ENCODE measurements at places on chromosomes 2 and 18.
A peak's percentile ranks its signal among the peaks of the same experiment; 100 is the strongest.

DNA sequence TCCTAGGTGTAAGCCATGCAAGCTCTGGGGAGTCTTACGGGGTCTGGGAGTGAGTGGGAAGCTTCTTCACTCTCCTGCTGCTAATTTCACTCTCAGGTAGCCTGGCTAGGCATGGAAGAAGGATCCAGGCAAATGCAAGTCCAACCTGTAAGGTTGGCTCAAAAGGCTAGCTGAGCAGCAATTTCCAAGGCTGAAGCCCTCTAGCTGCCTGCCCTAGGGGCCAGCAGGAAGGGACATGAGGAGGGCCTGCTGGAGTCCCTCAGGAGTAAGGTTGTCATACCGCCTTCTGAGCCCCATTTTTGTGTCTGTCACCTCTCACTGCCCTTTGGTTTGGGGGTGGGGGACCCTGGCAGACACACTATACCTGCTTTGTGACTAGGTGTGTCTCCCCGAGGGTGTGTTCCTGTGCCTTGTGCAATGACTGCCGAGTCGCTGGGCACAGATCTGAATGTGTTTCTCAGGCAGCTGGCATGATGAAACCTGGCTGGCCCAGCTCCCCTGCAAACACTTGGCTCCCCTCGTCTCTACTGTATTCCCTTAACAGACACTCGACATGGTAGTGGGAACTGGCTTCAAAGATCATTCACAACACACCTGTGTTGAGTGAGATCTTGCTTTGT is 123.9 kb upstream of the FAM136A start:
- H3K27ac ChIP-seq = no peak overlapping the region

DNA sequence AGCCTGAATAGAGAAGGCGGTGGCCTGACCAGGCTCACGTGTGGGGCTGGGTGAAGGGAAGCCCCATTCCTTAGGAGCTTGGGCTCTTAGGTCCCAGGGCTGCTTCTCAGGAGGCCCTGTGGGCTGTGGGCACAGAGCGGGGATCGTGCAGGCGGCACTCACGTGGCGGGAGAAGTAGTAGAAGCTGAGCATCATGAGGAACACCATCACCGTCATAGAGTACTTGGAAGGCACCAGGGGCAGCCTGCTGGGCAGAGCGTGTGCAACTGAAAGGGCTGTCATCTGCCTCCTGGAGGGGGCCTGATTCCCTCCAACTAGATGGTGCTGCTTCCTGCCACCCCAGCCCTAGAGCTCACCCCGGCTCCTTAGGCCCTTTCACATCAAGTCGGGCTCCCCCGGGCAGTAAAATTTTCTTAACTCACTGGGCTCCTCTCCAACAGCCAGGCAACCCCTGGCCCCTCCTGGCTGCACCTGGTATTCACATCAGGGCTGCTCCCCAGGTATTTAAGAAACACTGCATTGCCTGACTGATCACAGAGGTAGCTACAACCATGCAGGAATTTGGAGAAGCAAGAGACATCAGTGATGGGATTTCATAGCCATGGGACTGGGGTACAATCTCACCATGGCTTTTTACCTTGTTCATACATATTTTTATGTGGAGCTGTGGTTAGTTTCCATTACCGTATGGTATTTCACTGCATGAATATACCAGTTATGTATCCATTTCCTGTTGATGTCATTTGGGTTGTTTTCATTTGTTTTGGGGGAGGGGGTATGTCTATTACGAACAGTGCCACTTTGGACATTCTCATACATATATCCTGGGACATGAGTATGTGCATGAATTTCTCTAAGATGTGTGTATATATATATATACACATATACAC is 32.9 kb downstream of the CENPO start:
- DNase-seq = no peak
- H3K27me3 ChIP-seq = no peaks in the 10 kb centered on the region
- no peaks in the 10 kb centered on the region for H3K36me3 ChIP-seq
- H3K27ac ChIP-seq = no peak overlapping the region

DNA sequence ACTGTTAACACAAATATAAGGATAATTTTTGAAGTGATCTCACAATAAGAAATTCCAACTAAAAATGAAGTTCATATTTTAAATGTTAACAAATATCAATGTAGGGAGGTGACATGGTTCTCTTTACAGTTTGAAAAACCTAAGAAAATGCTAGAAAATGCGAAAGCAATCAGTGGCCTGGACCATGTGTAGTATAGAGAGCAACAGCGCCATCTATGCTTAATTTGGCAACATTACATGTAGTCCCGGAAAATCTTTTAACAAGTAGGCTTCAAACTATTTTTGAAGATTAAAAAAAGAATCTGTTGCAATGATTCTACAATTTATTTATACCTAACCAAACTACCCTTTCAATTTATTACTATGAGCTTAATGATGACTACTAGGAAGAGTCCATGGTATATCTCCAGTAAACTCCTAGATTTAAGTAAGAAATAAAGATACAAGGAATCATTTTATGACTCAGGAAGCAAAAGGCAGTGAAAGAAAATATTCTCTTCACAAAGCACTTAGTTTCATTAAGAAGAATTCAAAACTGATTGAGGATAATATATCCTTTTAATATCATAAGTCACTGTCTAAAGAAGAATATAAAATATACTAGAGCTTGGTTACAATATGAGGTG is 33.3 kb downstream of the NDUFA10 start:
- no peaks in the 10 kb centered on the region for H3K4me1 ChIP-seq
- H3K27me3 ChIP-seq = no peaks in the 10 kb centered on the region
- DNase-seq = peak; percentile 13
- no peak overlapping the region for H3K27ac ChIP-seq

GRCh38 chr18:46756559-46757201 is at the start of gene ST8SIA5:
Gene ST8SIA5, minus strand, starts transcription at chr18:46757053. Its CDS starts 545 bp downstream, at chr18:46756508.
- no peak for DNase-seq
- H3K27me3 ChIP-seq = peaks cover 16% of the 10 kb centered on the region
- no peaks in the 10 kb centered on the region for H3K36me3 ChIP-seq
- peak within 1 kb of the TSS; percentile 55 for H3K4me3 ChIP-seq
- H3K27ac ChIP-seq = no peak within 1 kb of the TSS
- H3K4me1 ChIP-seq = peaks cover 4% of the 10 kb centered on the region

DNA sequence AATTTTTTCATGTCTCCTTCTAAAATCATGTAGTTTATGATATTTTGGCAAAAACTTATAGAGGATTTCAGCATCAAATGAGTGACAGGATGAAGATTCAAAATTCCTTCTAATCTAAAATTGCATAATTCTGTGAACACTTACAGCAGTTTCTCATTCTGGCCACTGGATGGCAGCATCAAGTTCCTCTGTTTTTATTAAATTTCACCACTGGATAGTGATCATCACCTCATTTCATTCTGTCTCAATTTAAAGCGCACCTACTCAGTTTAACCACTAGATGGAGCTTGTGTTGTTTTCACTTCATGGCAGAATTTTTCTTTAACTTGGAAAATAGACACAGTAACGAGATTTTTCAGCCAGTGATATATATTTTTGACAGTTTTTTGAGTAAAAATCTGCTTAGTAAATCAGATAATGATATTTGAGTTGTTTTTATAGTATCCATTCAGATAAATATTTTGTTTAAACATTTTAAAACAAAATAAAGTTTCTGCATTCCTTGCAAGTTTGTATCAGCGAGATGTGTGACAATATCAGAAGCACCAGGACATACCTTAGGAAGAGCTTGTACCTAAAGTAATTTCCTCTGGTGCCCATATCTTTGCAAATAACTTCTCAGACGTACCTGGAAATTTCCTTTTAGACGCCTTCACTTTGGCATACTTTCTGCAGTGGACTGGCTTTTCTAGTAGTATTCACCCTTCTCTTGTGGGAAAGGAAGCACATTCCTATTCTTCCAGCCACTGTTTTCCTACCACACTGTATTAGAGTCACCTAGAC is 94.7 kb upstream of the ARHGAP15 start:
- no peak overlapping the region for H3K27ac ChIP-seq
- H3K36me3 ChIP-seq = no peaks in the 10 kb centered on the region
- H3K4me3 ChIP-seq = no peak overlapping the region
- no peaks in the 10 kb centered on the region for H3K27me3 ChIP-seq
- no peaks in the 10 kb centered on the region for H3K4me1 ChIP-seq
- DNase-seq = no peak
